ENCODE measurements at places on chromosomes 12 and 14.

DNA sequence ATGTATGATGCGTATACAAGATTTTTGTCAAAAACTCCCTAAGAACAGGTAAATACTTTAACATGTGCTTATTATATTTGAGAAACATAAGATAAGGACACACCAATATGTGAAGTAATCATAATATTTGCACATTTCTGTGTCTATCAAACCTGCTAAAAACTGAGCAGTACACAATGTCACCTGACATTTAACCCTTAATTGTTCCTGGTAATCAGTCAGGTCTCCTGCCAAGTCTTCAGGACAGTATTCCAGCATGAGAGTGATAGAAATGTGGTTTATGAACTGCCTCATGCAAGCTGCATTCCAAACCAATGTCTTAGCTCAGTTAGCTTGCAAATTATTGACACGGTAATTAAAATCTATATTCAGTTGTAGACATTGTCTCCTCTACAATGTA is 4.2 kb downstream of the SOX5 start:
- DNase-seq = no peak

DNA sequence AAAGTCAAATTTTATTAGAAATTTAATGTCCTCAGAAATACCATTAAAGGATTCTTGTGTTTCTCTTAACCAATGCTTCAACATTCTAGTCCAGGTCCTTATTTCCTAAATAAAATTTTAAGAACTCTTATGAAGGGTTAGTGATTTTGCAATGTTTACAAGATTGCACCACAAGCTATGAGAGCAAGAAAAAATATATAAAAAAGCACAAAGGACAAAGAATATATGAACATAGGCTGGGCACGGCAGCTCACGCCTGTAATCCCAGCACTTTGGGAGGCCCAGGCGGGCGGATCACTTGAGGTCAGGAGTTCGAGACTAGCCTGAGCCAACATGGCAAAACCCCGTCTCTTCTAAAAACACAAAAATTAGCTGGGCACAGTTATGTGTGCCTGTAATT is 7.7 kb downstream of the RACGAP1 start:
- DNase-seq = peak; percentile 78

DNA sequence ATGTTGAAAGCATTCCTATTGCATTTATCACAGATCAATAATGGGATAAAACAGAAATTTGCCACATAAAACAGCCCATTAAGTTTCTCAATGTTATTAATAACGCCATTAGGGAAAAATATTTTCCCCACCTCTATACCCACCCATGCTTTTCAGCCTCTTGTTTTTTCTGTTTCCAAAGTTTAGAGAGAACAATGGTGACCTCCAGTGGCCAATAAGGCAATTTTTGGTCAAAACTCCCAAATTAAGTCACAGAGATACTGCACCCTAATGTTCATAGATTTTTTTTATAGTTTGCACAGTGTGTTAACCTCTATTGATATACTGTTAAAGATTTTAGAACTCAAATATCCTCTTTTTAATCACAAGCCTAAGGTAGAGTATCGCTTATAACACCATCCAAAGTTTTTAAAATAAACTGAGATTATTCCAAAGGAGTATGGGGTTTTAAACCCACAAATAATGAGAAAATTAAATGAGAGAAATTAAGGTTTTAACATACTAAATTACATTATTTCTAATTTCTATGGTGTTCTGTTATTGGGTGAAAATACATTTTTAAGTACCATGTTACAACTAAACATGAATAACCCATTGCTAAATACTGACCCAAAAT is 184.7 kb upstream of the DCN start:
- peak; percentile 46 for DNase-seq

DNA sequence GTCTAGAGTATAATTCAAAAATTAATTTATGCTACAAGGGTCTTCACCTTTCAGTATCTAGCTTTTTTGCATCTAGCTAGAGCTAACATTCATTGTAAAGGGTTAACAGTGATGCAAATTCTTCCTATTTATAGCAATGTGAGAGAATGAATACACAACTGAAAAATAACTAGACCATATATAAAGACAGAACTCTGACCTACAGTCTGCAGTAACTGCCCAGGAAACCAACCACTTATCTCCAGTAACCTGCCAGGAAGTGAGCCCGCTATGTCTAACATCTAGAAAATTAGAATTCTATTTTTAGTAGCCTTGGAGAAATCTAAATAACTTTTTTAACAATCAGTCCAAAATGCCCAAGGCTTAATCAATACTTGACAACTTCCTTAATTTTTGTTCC is 1021.9 kb downstream of the LRFN5 start:
- no peak for DNase-seq

DNA sequence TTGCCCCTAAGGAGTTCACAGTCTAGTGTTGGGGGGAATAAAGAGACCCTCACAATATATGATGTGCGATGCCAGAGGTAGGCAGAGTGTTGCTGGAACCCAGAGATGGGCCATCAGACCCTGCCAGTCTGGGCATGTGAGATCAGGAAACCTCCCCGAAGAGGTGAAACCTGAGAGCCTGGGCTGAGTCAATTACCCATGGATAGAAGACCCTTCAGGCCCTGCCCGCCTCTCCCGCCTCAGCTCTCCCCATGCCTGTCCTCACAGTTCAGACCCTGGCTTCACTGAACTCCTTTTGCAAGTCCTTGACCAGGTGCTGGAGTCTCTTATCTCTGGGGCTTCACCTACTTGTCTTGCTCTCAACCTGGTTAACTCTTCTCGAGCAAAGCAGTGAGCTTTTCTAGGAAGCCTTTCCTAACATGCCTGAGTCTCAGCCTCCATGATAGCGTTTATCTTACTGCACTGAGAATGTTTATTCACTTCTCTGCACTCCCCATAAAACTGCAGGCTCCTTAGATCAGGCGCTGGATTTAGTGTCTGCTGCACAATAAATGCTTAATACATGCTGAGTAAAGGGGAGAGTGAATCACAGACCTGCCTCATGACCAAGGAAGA is 19.6 kb downstream of the ALDH1L2 start:
- no peak for DNase-seq

GRCh38 chr12:25424211-25424731 is 128.8 kb downstream of the LMNTD1 start:
- DNase-seq = no peak

GRCh38 chr12:92070054-92070863 is 75.4 kb downstream of the BTG1 start:
- DNase-seq = no peak

- DNase-seq = no peak
Measured at GRCh38 chr14:90796329-90796728, 19.9 kb downstream of the TTC7B start.

GRCh38 chr12:101845137-101845711 is 14.5 kb upstream of the GNPTAB start:
- DNase-seq = no peak

- DNase-seq = no peak
Measured at GRCh38 chr12:127546721-127547505, 720.1 kb upstream of the TMEM132C start.

- no peak for DNase-seq
Measured at GRCh38 chr12:76890151-76891143, 11.6 kb upstream of the CSRP2 start.

DNA sequence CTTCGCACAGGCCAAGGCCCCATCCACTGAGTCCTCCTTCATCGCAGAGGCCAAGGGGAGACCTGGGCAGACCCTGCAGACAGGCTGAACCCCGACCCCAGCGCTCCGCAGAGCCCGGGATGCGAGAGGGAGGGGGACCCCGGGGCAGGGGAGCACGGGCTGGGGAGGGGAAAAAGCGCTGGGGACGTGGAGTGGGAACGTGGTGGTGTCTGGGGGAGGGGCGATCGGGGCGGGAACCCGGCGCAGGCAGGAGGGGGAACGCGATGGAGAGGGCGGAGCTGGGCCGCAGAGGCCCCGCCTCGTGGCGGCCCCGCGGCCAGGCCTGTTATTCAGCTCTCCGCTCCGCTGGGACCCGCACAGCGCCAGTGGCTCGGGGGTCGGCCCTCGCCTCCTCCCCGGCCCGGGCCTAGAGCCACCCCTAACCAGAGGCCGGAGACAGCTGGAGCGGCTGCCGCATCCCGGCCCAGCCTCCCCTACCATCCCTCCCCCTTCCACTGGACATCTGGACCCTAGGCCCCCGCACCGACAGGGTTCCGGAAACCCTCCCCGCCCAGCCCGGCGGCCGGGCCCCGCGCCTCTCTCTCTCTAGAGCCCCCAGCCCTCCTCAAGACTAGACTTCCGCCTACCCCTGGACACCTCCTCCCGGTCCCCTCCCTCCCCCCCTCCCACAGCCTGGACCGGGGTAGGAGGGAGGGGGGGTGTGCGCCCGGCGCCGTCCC is at the start of gene ARHGEF25:
Gene ARHGEF25, plus strand, starts transcription at position 328 of the 719 bp plus-strand sequence. CDS start 460 bp downstream, outside the sequence.
- DNase-seq = peak; percentile 44

DNA sequence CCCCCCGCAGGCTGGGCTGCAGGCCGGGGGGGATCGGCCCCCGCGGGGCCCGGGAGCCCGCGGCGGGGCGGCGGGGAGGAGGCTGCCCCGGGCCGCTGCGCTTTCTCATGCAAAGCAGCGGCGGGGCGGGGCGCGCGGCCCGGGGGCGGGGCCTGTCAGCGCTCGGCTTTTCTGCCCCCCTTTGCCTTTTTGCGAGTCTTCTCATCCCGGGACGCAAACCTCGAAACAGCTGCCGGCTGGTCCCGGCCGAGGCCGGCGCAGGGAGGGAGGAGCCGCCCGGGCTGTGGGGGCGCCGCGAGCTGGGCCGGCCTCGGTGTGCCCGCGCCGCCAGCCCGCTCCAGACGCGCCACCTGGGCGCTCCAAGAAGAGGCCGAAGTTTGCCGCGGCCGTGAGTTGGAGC is at the start of gene FZD10:
Gene FZD10, plus strand, starts transcription at position 198 of the 400 bp plus-strand sequence. CDS start 479 bp downstream, outside the sequence.
- DNase-seq = no peak

DNA sequence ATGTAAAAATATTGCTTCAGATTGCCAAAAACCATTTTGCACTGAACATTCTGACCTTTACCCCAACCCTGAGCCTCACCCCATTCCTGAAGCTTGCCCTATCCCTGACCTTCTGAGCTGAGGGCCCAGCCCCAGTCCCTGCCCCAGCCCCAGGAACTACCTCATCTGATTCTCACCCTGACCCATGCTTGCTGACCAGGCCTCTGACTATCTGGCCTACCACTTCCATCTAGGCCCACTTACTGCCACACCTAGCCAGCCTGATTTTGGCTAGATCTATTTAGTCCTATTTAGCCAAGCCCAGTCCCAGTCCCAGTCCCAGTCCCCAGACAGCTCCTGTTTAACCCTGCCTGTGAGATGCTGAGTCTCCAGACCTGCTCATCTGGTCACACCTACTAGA is 33.6 kb downstream of the OR10P1 start:
- no peak for DNase-seq

GRCh38 chr12:51771008-51771407 is 77.5 kb downstream of the FIGNL2 start:
- no peak for DNase-seq

GRCh38 chr12:124626971-124627411 is 59.6 kb upstream of the NCOR2 start:
- peak; percentile 79 for DNase-seq

DNA sequence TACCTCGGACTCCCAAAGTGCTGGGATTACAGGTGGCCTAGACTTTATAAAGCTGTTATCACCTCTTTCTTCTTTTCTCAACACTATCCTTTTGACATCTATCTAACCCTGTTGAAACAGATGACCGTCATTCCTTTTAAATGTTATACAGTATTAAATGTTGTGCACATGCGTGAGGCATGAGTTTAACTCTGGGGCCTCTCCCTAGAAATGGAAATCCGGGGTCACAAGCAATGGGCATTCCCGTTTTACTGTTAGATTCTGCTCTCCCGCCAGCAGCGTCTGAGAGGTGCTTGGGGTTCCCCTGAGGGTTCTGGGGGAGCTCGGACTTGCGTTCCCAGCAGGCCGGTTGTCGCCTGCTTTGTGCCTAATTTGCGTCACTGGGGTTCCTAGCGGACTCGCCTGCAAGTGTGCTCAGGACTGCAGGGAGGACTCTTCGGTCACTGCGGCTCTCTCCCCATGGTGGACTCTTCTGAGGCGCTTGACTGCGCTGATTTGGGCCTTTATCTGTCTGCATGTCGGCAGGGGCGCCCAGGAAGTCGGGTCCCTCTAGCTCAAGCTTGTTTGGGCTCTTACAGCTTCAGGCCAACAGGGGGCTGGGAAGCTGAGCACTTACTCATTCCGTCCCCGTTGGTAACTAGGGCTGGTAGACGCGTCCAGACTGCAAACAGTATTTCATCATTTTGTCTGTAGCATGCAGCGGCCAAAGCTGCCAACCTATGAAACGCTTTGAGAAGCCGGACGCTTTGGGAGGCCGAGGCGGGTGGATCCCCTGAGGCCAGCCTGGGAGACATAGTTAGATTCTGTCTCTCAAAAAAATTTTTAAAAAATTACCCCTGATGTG is 1.2 kb upstream of the RAN start:
- peak; percentile 96 for DNase-seq

- DNase-seq = no peak
Measured at GRCh38 chr14:61244009-61244408, 37.1 kb downstream of the TMEM30B start.

All from fibroblast of pulmonary artery (primary cell).